ENCODE measurements at places on chromosomes 2 and 18.

- no peak for DNase-seq
These were observed 73.2 kb downstream of the MAP4K4 start for GRCh38 chr2:101770726-101771125.

- DNase-seq, result no peak
These were observed 54.9 kb upstream of the MAP2 start for GRCh38 chr2:209368914-209369313.

GRCh38 chr18:8834881-8835280 lies 129.5 kb downstream of the MTCL1 start:
- no peak for DNase-seq

DNA sequence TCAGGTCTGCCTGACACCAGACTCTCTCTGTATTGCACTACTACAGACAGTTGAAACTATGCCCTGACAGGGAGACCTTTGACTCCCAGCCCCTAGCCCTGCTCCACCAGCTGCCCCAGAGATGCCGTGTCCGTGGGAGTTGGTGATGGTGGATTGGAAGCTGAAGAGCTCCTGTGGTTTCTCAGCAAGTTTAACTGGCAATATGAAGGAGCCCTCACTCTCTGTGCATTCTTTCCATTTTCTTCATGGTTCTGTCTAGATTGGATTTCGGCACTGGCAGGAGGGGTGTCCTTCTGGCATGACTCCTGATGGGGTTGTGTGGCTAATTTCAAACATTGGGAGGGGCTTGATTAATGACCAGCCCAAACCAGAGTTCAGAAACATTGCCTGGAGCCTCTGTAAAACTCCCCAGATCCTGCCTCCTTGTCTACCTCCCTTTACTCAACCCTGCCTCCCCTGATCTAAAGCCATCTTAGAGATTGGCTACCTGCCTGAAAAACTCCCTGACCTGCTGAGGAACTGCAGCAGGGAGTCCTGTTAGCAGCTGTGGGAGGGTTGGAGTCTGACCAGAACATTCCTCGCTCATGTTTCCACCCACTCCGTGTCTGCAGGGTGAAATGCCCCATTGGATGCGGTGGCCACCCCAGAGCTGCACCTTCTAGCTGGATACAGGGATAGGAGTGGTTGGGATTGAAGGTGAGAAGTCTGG lies 206.9 kb upstream of the SPRED2 start:
- no peak for DNase-seq

GRCh38 chr2:210086930-210087329 lies 84.3 kb downstream of the KANSL1L start:
- DNase-seq, result no peak

- no peak for DNase-seq
These were observed 708.6 kb upstream of the ZEB2 start for GRCh38 chr2:145228506-145228905.

DNA sequence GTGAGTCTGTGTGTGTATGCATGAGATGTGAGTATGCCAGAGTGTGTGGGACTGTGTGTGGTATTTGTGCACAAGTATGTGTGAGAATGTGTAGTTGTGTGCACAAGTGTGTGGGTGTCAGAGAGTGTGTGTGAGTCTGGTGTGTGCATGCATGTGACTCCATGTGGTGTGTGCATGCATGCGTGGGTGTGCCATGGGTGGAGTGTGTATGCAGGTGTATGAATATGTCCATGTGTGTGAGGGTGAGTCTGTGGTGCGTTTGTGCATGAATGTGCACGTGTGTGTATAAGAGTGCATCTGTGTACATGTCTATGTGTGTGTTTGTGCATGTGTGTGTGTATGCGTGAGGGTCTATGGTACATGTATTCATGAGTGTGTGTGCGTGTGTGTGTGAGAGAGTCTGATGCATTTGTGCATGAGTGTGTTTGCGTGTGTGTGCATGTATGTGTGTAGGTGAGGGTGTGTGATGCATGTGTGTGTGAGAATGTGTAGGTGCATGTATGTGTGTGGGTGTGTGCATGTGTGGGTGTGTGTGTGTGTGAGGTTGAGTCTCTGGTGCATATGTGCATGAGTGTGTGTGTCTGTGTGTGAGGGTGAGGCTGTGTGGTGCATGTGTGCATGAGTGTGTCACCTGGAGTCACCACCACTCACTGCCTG lies 226.8 kb downstream of the LDLRAD4 start:
- no peak for DNase-seq

Measured in T follicular helper cell (primary cell).